ENCODE measurements at places on chromosomes 6 and 20. TPM values are rescaled to one million over a fixed set of nuclear protein-coding genes. Genes with fewer than 3 reads are reported as not detected.
A peak's percentile ranks its signal among the peaks of the same experiment; 100 is the strongest.

The TM9SF4 gene
- total RNA-seq: 59.5 TPM

DNA sequence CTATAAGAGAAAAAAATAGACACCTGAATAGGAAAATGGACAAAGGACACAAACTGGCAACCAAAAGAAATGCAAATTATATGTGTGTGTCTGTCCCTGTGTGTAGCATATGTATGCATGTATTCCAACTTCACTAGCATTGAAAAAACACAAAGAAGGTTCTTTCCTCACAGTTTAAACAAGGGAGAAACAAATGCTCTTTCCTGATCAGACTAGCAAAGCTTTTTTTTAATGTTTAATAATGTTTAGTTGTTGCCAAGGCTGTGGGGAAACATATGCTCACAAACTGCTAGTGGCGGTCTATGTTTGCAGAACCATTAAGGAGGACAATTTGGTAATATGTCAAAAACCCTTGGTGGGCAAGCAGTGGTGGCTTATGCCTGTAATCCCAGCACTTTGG lies 22.4 kb downstream of the SMLR1 start:
- no peak overlapping the region for H3K27ac ChIP-seq
- H3K4me1 ChIP-seq: no peaks in the 10 kb centered on the region
- no peak overlapping the region for H3K4me3 ChIP-seq
- no peaks in the 10 kb centered on the region for H3K36me3 ChIP-seq
- DNase-seq: no peak

DNA sequence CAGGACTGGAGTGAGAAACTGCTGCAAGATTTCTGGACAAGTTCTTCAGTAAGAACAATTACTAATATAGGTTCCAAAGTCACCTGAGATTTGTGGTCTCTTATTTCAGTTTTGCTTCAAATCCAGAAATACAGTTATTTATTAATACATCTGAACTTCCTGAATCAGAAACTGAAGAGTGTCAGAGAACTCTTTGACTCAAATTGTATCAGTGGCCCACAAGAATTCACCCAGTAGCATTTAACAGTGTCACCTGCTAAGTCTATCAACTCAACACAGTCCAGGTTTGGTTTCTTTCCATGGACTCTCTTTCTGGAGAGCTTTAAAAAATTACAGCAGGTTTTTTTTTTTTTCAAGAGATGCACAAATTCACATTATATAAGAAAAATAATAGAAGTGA lies 18.8 kb upstream of the NHSL1 start:
- H3K27me3 ChIP-seq: no peaks in the 10 kb centered on the region
- no peak overlapping the region for H3K27ac ChIP-seq
- H3K36me3 ChIP-seq: no peaks in the 10 kb centered on the region
- H3K4me3 ChIP-seq: no peak overlapping the region
- no peak for DNase-seq

GRCh38 chr6:131947986-131948661 lies 3.0 kb downstream of the CCN2 start:
- no peaks in the 10 kb centered on the region for H3K4me1 ChIP-seq
- no peak overlapping the region for H3K4me3 ChIP-seq
- no peaks in the 10 kb centered on the region for H3K36me3 ChIP-seq
- H3K27me3 ChIP-seq: no peaks in the 10 kb centered on the region
- DNase-seq: no peak

- no peaks in the 10 kb centered on the region for H3K36me3 ChIP-seq
- no peaks in the 10 kb centered on the region for H3K4me1 ChIP-seq
- no peak overlapping the region for H3K27ac ChIP-seq
- no peak overlapping the region for H3K4me3 ChIP-seq
These were observed 46.8 kb downstream of the PLN start for GRCh38 chr6:118594877-118595276.

GRCh38 chr20:21719592-21720214 lies 14.2 kb downstream of the PAX1 start:
- no peaks in the 10 kb centered on the region for H3K4me1 ChIP-seq
- H3K27ac ChIP-seq: no peak overlapping the region
- no peaks in the 10 kb centered on the region for H3K27me3 ChIP-seq
- peak; percentile 28 for DNase-seq
- no peaks in the 10 kb centered on the region for H3K36me3 ChIP-seq

DNA sequence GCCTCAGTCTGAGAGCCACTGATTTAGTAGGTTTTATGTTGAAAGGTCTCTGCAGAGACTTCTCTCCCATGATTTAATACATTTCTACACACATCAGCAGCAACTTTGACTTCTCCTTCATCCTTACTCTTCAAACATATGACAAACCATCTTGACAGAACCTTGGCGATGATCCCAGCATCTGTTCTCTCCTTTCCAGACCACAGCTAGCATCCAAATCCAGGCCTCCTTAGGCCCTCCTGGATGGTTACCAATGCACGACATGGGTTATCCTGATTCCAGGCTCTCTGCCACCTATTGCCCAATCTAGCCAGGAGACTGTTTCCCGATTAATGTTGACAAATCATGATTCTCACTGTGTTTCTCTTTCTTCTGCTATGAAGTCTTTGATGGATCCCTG lies 16.8 kb downstream of the LAMA4 start:
- H3K27me3 ChIP-seq: no peaks in the 10 kb centered on the region
- H3K4me1 ChIP-seq: no peaks in the 10 kb centered on the region
- H3K4me3 ChIP-seq: no peak overlapping the region
- H3K36me3 ChIP-seq: no peaks in the 10 kb centered on the region
